CD14-positive monocyte (primary cell): ENCODE measurements at places on chromosomes 4 and X.

GRCh38 chr4:80839281-80839680 lies 191.2 kb upstream of the BMP3 start:
- no peak for DNase-seq

- DNase-seq = no peak
Measured at GRCh38 chr4:119833611-119834010, 205.0 kb upstream of the PDE5A start.

GRCh38 chrX:104668550-104668949 lies 102.6 kb downstream of the IL1RAPL2 start:
- no peak for DNase-seq

DNA sequence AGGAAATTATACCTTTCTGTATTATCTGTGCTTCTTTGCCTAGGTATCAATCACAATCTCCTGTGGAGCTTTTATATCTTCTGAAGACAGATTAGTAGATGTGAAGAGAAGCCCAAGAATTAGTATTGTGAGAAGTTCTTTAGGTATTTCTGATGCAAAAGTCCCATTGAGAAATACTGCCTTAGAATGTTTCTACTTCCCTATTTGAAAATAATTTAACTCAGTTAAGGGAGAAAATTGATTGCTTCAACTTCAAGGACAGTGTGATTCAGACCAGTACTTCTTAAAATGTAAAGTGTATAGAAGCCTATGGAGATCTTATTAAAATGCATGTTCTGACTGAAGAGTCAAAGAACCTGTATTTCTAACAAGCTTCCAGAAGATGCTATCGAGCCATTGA lies 9.0 kb downstream of the EIF1AX start:
- DNase-seq = peak; percentile 44

DNA sequence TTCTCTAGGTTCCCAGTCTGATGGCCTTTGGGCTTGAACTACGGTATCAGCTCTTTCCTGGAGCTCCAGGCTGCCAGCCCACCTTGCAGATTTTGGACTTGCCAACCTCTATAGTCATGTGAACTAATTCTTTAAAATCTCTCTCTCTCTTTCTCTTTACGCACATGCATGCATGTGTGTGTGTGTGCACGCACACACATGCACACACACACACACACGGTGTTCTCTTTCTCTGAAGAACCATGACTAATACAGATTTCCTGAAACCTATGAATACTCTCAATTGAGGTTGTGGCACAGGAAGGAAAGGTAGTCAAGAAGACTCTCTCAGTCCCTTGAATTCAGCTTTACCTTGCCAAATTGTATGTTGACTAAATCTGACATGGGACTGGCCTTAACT lies 6.2 kb upstream of the ZCCHC13 start:
- DNase-seq = no peak

- DNase-seq = no peak
Measured at GRCh38 chr4:150983851-150984250, 31.2 kb downstream of the LRBA start.

- DNase-seq = no peak
Measured at GRCh38 chr4:41525129-41525528, 12.8 kb upstream of the LIMCH1 start.

DNA sequence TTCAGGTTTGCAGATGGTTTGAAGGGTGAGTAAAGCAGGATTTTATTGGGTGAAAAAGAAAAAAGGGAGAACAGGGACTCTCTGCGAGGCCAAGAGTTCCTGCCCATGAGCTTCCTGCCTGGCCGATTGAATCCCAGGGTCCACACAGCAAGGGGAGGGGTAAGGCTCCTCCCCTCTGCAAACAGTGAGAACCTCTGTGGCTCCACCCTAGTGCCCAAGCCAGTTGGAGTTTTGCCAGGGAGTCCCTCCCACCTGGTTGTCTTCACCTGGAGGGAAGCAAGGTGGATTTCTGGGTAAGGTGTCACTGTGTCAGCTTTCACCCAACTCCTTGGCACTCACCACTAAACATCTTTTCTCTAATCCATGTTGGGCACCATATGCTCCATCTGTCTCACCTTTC lies 70.9 kb downstream of the PDHA2 start:
- DNase-seq = no peak

GRCh38 chrX:65667503-65668376 lies at the start of gene MSN:
Gene MSN, plus strand, starts transcription at chrX:65667654. Its CDS starts 188 bp downstream, at chrX:65667842.
- peak; percentile 49 for DNase-seq

DNA sequence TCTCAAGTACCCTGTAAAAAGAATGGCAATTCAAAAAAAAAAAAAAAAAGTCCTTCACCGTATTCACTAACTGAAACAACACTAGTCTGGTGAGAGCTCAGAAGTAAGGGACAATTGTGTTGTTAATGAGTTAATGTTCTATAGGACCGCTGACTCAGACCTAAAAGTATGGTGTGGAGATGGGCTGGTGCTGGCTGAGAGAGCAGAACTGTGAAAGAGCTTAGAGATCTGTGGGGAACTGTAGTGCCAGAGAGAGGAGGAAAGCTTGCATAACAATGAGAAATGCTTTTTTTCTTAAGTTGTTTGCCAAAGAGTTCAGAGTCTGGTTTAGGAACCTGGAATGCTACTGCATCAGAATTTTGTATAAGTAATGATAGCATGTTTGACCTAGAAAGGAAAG lies 65.1 kb downstream of the LHFPL1 start:
- DNase-seq = no peak

GRCh38 chr4:45437381-45437780 lies 686.5 kb downstream of the GABRG1 start:
- no peak for DNase-seq

GRCh38 chr4:111115881-111116280 lies 493.0 kb upstream of the PITX2 start:
- DNase-seq = no peak

GRCh38 chr4:26080870-26081628 lies 167.0 kb downstream of the SMIM20 start:
- DNase-seq = no peak

DNA sequence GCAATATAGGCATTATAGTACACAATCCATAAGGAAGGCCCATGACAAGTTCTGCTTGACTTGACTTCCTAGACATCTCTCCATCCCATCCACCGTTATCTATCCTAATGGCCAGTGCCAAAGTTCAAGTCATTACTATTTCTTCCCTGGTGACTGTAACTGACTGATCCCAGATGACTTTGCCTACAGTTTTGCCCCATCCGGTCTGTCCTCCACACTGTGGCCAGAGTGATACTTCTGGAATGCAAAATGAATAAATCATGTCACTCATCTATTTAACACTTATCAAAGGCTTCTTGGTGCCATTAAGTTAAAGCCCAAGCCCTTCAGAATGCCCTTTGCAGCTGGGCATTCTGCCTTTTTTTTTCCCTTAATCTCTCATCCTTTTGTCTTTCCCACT lies 130.8 kb downstream of the PPARGC1A start:
- DNase-seq = no peak

DNA sequence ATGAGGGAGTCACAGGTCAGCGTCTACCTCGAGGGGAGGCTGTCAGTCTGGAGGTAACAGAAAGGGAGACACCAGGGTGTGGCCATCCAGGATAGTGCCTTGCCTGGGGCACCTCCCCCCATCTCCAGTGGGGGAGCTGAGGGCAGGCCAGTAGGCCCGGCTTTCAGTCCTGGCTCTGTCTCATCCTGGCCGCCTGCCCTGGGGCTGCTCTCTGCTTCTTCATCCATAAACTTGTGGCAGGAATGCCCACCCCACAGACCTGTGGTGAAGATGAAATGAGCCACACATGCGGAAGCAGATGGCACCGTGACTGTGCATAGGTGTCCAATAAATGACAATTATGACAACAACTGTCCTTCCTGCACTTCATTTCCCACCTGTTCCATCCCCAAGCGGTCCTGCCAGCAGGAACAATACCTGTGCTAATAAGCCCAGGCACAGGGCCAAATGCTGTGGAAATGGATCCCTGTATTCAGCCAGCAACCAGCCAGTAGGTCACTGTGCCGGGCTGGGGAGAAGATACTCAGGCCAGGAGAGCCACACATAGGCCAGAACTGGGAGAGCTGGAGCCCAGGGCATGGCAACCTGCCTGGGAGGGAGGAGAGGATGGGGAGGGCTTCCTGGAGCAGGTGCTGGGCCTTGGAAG lies 30.2 kb downstream of the TRO start:
- no peak for DNase-seq

DNA sequence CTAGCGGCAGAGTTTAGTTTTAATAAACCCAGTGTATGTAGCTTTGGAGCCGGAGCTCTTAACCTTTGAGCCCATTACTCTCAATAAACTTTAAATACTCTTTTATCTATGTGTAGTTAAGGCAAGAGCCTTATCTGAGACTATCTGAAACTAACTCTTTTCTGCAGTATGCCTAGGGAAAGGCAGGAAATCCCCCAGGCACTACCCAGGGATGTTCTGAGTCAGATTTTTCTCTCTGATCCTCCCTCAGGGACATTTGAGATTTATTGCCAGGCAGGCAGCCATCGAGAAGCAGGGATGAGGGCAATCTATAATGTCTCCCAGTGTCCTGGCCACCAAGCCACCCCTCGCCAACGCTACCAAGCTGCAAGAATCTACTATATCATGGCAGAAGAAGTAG lies 39.1 kb downstream of the HEPH start:
- no peak for DNase-seq

- DNase-seq = no peak
Measured at GRCh38 chr4:26993539-26993938, 132.9 kb downstream of the STIM2 start.

- peak; percentile 63 for DNase-seq
Measured at GRCh38 chr4:75672461-75673026, 667 bp downstream of the G3BP2 start.

DNA sequence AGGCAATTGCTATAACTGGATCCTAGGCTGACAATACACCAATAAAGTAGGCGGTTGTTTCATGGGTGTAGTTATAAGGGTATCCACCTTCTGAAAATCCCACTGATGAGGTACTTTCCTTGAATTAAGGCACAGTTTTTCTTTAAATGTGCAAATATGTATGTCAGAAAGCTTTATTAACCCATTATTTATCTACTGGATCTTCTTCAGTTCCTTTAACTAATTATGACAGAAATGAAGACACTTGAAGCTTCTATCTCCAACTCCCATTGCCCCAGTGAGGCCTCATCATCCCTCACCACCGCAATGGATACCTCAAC lies 159.6 kb upstream of the KLF3 start:
- no peak for DNase-seq
